ENCODE measurements at places on chromosomes 13 and 19.
A peak's percentile ranks its signal among the peaks of the same experiment; 100 is the strongest.

DNA sequence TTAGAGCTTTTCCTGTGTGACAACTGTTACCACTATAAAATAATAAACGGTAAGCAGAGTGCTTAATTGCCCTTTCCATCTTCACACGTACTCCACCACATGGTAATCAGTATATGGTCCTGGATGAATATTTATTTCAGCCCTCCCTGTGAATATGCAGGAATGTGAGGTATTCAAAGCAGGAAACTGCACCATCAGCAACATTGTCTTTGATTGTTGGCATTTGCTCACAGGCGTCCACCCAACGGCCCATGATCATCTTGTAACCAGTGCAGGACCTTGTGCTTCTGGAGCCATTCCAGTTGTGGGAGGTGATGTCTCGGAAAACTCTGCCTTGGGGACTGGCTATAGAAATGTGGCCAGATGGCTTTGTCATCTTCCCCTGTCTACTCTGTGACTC lies 132.6 kb downstream of the COG6 start:
- DNase-seq: no peak

- DNase-seq: no peak
Observed at GRCh38 chr19:53980539-53981375, 10.7 kb upstream of the CACNG6 start.

- no peak for DNase-seq
Observed at GRCh38 chr13:109500146-109500773, 286.1 kb downstream of the IRS2 start.

DNA sequence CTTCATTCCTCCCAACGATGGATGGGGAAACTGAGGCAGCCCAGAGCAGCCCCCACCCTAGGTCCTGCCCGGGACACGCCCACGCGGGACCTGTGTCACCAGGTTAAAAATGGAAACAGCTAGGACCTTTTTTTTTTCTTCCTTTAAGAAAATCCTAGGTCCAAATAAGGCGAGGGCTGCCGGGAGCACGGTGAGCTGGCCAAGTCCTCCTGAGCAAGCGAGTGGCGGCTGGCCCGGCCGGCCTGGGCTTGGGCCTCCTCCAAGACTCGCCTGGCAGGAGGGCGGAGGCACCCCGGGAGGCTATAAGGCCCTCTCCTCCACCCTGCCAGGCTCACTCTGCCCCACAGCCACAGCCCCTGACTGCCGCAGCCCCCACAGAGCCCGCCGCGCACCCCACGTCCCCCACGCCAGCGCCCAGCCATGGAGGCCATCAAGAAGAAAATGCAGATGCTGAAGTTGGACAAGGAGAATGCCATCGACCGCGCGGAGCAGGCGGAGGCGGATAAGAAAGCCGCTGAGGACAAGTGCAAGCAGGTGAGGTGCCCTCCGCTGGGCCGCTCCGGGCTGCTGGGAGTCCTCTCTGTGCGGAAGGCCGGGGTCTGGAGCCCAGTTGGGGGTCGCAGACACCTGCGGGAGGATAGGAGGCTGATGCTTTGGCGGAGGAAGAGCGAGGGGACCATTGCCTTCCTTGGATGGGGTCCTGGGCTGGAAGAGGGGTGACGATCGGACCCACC lies 8.9 kb upstream of the TPM4 start:
- no peak for DNase-seq

GRCh38 chr13:96090240-96091101 lies 564 bp downstream of the HS6ST3 start:
- DNase-seq: no peak

DNA sequence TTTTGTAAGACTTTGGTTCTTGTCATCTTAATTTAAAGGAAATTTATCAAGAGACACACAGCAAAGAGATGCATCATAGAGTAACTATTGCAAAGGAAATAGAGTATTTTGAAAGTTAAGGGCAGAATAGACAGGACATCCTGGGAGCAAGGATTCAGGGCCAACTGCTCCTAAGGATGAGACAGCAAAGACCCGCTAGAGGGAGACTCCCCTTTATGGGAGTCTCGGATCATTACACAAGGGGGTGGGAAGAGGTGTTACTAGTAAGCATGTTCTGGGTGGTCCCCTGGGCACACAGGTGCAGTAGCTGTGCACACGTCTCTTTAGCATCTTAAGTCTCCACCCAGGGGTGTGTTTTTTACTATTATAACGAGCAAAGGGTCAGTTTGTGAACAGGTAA lies 9.6 kb downstream of the ZSCAN5C start:
- no peak for DNase-seq

DNA sequence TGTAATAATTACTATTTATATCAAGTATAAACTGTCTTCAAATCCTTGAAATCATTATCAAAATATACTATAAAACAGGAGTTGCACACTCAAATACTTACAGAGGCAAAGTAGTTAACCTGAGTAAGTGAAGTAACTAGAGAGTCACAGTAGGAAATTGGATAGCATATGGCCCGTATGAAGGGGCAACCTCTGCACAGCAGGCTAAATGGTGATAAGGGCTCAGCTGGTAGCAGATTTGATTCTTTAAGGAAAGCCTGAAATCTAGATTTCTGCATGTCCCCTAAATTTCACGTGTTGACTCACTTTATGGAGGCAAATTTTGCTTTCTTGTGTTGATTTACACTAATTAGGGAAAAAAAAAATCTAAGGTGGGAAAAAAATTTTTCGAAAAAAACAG lies 46.4 kb downstream of the STOML3 start:
- no peak for DNase-seq

DNA sequence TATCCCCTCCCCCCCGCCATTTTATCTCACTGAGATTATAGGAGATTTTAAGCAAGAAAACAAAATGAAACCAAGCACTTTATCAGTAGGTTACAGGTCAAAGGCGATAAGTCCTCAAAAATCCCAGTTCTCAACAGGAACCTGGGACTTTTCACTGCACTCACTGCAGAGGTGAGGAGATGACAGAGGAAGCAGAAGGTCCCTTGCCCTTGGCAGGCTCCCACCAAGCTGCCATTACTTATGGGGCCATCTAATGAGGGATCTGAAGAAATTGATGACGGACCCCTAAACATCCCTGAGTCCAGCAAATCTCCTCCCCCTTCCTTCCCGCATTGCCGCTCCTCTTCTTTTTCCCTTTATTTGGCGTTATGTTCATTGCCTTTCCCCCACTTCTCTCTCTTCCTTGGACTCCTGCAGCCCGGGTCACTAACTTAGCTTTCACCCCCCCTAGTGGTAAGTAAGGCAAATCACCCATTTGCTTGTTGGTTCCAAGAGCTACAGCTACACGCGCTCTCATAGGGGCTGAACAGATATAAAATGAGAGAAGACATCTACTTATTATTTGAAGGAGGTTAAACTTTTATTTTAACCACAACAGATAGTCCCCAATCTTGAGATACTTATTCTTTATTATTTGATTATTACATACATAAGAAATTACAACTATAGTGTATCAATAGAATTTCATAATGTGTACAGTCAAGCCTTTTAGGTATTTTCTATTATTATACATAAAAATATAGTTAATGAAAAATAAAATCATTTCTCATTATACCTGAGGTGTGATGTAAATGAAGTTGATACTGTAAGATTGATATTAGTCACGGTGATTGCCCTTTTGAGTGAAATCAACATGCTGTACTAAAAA lies 52.0 kb upstream of the ARGLU1 start:
- DNase-seq: no peak

GRCh38 chr13:111005808-111006505 lies 91.1 kb upstream of the ANKRD10 start:
- DNase-seq: no peak

DNA sequence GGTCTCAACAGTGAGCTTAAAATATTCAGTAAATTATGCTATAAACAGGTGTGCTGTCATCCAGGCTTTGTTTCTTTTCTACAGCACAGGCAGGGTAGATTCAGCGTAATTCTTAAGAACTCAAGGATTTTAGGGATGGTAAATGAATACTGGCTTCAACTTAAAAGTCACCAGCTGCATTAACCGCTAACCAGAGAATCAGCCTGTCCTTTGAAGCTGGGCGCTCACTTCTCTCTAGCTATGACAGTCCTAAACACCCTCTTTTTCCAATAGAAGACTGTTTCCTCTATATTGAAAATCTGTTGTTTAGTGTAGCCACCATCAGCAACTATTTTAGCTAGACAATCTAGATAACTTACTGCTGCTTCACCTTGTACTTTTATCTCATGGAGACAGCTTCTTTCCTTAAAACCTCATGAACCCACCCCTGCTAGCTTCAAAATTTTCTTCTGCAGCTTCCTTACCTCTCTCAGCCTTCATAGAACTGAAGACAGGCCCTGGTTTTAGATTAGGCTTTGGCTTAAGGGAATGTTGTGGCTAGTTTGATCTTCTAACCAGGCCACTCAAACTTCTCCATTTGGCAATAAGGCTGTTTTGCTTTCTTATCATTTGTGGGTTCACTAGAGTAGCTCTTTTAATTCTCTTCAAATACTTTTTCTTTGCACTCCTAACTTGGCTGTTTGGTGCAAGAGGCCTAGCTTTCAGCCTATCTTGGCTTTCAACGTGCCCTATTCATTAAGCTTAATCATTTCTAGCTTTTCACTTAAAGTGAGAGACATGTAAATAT lies 89.5 kb downstream of the USP12 start:
- no peak for DNase-seq

DNA sequence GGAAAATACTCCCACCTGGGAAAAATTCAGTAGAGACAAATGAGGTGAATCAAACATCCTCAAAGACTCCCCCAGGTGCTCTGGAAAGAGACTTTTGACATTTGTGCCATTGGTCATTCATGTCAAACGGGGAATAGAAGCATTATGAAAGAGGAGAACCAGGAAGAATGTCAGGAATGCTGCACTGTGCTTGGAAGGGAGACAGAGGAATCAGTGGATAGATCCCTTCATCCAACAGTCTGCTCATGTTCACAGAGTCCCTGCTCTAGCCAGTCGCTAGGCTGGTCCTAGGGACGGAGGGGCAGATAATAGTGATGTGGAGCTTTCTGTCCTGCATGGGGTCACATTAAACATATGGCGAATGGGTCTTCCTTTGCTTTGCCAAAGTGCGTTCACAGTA lies 384.4 kb downstream of the FGF9 start:
- no peak for DNase-seq

DNA sequence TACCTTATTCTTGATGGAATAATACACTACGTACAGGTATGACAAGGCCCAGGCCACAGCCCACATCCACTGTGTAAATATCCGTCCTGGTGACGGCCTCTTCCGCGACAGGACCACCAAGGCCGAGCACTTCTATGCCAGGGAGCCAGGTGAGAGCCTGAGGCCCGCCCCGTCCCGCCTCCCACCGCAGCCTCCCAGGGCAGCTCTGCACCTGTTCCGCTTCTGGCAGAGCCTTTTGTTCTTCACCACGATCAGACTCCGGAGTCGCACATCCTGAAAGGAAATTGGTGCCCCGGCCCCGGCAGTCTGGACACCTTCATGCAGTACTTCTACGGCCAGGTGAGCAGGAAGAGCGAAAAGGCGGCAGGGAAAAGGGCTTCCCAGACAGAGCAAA lies 10.6 kb upstream of the ZNF358 start:
- DNase-seq: no peak

- no peak for DNase-seq
Observed at GRCh38 chr19:8305798-8306197, 2.4 kb downstream of the CD320 start.

- no peak for DNase-seq
Observed at GRCh38 chr19:41455936-41456335, 13.0 kb downstream of the ERICH4 start.

DNA sequence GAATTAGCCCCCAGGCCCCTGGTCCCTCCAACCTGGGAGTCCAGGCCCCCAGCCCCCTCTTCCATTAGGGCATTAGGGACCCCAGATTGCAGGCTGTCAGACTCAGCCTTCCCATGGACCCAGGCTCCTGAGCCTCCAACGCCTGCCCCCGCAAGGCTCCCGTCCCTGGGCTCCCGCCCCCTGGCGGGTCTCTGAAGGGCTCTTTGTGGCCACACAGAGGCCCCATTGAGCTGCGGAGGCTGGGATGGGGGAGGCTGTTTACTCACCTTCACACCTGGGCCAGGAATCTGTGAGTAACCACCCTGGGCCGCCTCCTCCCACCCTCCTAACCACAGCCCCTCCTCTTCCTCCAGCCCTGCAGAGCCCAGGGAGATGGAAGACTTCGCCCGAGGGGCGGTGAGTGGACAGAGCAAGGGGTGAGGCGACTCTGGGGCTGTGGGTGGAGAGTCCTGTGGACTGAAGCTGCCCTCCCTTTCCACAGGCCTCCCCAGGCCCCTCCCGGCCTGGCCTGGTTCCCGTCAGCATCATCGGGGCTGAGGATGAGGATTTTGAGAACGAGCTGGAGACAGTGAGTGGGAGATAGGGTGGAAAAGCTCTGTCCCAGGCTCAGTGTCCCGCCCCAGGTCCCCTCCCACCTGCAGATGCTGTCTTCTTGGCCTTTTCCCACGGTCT lies 4.9 kb downstream of the ARHGEF1 start:
- peak; percentile 75 for DNase-seq

- no peak for DNase-seq
Observed at GRCh38 chr19:51664997-51665396, 18.4 kb upstream of the SIGLEC14 start.
